Lower leg skin (tissue), 4 donors: ENCODE measurements at places on chromosomes 3 and 15. TPM values are rescaled to one million over a fixed set of nuclear protein-coding genes. Genes with fewer than 3 reads are reported as not detected.
A peak's percentile ranks its signal among the peaks of the same experiment; 100 is the strongest.

GRCh38 chr15:50945725-50946124, 37.2 kb downstream of the AP4E1 start:
- DNase-seq, result no peak

DNA sequence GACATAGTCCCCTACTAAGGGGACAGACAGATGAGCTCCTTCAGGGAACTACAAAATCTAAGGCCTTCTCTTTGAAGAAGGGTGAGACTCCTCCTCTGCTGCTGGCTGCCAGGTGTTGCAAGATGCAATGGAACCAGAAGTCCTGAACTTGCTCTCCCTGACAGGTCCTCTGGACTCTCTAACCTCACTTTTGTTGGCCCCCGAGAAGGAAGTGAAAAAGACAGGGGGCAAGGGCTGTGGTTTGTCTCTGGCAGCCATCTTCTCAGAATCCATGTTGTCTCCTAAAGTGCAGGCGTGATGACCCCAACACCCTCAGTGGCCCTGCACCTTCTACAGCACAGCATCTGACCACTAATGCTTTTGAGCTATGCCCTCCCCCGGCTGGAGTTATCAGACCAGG, 292.5 kb downstream of the CHST2 start:
- DNase-seq, result no peak

GRCh38 chr3:38084334-38085310, 45.6 kb downstream of the DLEC1 start:
- DNase-seq, result no peak

DNA sequence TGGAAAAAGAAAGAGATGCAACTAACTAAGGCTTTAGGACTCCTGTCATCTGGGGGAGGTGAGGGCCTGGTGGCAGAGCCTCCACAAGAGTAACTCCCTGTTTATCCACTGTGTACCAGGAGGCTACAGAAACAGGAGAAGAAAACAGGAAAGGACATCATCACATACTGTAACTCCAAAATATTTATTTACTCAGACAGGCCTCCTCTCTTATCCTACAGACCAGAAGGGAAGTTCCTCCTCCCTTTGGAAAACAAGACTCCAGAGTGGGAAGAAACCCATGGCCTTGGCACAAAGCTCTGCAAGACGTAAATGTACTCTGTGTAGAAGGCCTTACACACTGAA, 40.1 kb upstream of the AKAP13 start:
- no peak for DNase-seq

DNA sequence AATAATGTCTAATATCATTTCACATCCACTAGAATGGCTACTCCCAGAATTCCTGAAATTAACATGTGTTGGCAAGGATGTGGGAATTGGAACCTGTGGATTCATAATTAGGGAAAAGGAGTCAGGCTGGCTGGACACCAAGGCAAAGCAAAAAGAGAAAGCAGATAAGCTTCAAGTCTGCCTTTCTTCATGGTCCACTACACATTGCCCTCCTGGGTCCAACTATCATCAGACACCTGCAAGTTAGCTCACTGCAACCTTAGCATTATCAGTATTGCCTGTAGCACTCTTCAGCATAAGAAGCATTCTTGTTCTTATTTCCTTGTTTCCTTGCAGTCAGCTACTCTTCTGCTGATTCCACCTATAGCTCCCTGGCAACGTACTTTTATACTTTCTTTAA, 124.3 kb downstream of the ZNF280D start:
- DNase-seq, result no peak

- DNase-seq, result no peak
Measured at GRCh38 chr3:152195206-152195605, 73.5 kb upstream of the MBNL1 start.

Gene ROPN1
- not detected for total RNA-seq

- no peak for DNase-seq
Measured at GRCh38 chr15:68935400-68935937, 5.1 kb downstream of the SPESP1 start.

Gene GPR87
- 24.2 TPM for total RNA-seq

Gene ABHD6
- 36.5 TPM for total RNA-seq

Gene SMC4
- total RNA-seq, result 23.8 TPM

DNA sequence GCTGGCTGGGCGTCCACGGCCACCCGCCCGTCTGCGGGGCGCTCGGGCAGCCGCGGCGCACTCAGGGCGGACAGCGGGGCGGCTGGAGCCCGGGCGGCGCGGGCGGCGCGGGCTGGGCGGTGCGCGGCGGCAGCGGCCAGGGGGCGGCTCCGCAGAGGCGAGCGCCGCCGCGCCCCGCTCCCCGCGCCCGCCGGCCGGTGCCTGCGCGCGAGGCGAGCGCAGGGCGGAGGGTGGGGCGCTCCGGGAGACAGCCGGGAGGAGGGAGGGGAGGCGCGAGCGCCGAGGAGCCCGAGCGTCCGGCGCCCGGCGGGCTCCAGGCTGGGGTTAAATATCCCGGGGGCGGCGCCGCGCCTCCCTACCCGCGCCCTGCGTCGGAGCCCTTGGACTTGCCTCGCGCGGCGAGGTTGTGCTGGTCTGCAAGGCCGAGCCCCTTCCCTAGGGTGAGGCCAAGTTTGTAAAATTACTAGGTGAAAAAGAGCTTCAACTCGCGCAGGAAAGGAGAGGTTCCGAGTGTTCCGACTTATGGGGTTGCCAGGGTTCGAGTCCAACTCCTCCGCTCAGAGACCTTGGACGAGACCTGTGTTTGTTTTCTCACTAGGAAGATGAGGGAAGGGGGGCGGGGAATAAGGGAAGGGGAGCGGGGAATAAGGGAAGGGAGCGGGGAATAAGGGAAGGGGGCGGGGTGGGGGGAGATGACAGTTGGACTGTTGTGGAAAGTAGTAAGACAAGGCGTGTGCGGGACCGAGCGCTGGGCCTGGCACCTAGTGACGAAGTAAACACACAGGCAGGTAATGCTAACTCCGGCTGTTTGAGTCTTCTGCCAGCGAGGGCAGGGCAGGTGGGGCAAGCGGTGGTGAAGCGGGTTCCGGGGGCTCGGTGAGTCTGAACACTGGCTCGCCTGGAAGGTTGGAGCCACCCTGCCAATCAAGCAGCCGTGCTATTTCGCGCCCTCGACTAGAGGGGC, at the start of gene TNFAIP8L3:
Gene TNFAIP8L3, minus strand, starts transcription at position 301 of the 964 bp plus-strand sequence. CDS start 311 bp downstream, outside the sequence.
- no peak for DNase-seq

- no peak for DNase-seq
Measured at GRCh38 chr3:181704421-181705085, 7.2 kb upstream of the SOX2 start.

GRCh38 chr3:120473389-120473788, 22.6 kb upstream of the FSTL1 start:
- DNase-seq, result no peak

Gene CPNE4
- total RNA-seq, result 0.16 TPM

DNA sequence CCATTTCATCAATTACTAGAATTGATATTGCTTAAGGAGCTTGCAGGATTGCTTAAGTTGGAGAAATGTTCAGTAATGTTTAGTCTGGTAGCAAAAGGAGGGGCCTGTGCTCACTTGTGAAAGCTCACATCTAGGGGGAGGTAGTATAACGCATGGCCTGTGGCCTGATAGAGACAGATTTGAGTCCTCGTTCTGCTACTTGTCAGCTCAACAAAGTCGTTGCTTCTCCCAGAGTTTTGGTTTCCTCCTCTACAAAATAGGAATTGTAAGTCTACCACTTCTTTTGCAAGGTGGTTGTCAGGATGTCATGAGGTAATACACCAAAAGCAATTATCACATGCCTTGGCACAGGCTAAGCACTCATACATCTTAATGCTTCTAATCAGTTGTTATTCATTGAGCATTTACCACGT, 1.3 kb downstream of the ST3GAL6 start:
- no peak for DNase-seq

DNA sequence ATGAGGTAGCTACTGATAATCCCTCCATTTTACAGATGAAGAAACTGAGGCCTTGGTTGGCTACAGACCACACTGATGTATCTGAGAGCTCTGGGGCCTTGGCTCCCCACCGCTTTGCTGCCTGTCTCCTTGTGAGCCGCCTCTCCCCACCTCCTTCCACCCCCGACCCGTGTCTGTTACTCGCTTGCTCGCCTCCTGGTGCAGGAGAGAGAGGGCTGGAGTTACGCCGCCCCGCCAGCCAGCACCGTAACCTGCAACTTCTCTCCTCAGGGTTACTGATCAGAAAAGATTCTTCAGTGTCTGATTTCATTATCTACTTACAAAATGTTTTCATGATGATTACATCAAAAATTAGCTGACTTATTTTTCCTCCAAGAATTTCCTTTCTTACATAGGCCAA, 34.1 kb downstream of the TM2D3 start:
- no peak for DNase-seq

DNA sequence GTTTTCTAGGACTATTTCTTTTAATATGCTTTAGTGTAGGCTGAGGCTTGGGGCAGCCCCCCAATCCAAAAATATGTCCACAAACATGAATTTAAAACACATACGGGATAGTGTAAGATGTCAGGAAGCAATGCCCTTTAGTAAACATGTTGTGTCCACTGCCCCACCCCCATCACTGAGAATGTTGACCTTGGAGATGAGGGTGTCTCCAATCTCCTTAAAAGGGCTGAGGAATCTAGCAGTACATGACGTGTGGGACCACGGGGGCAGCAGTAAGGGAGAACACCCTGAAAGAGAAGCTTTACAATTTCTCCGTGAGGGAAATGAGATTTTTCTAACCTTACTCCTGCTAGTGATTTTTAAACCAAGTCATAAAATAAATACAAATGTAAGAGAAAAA, 84.7 kb downstream of the SQOR start:
- no peak for DNase-seq

- DNase-seq, result peak; percentile 96
Measured at GRCh38 chr15:66504563-66505429, at the start of the genes RPL4 and ZWILCH. Gene RPL4, minus strand, starts transcription at chr15:66504855. Its CDS starts 65 bp downstream, at chr15:66504790. Gene ZWILCH, plus strand, starts transcription at chr15:66505326. Its CDS starts 13 bp downstream, at chr15:66505339.

Gene SRP14
- total RNA-seq, result 177 TPM

DNA sequence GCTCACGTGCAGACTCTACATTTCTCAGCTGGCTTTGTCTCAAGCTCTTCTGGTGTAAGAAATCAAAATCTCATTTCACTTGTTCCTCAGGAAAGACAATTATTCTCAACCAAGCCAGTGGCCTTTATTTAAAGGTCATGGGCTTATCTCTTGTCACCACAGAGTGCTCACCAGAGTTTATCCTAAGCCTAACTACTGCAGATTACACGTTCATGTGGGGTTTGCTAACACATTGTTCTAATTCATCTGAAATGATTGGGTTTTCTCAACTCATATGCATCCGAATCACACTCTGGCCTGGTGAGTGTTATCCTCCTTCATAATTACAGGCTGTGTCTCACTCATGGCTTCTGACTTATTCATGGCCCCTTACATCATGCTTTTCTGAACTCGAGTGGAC, 83.3 kb upstream of the TSC22D2 start:
- no peak for DNase-seq

Gene ANKRD63
- total RNA-seq, result not detected

GRCh38 chr15:57018151-57018550, 99.7 kb downstream of the TCF12 start:
- DNase-seq, result no peak

GRCh38 chr15:71701808-71702207, 108.5 kb upstream of the NR2E3 start:
- DNase-seq, result no peak

DNA sequence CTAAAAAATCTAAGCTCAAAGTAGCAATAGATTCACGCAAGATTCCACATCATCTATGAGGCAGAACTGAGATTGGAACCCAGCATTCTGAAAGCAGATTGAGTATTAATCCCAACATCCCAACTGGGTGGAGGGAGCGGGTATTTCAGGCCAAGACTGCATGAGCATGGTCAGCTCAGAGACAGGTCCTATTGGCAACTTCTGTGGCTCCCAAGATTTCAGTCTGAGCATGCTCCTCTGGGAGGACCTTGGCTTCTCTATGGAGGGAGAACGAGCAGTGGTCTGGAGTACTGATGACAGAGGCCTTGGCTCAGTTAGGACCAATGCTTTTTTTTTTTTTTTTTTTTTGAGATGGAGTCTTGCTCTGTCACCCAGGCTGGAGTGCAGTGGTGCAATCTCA, 4.0 kb upstream of the ITGA11 start:
- peak; percentile 57 for DNase-seq

DNA sequence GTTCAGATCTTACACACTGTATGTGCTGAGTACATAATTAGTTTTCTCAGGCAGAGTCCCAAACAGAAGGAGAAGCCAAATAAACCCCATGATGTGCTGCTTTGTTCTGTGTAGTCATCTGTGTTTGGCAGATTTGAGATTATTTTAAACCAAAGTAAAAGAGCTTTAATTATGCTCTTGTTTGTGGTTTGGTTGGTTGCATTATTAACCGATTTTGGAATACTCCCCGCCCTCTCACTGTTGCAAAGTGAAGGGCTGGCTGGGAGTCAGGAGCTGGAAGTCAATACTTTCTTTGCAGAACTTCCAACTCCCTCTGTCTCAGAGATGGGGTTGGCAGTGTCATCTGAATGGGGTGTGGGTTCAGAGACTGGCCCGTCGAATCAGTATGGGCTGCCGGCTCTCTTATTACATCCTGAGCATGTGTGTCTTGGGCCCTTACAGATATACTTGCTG, 34.4 kb downstream of the SLCO3A1 start:
- no peak for DNase-seq

- no peak for DNase-seq
Measured at GRCh38 chr3:167941234-167941995, 154.3 kb downstream of the GOLIM4 start.

GRCh38 chr3:151768393-151768930, 34.7 kb downstream of the AADACL2 start:
- DNase-seq, result no peak

- no peak for DNase-seq
Measured at GRCh38 chr3:172071780-172072330, 32.5 kb downstream of the FNDC3B start.

DNA sequence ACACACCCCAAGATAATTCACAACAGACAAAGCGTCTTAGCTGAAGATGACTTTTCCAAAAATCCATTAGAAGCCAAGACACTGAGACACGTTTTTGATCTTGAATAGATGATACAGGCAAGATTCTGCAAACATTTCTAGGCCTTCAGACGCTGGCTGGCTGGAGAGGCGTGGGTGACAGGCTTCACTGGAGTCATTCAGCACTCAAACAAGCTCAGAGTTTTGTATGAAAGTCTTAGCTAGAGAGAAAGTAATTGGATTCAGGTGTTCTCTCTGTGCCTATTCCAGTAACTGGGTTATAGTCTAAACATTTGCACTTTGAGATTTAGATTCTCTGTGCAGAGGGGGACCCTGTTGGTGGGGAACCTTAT, 147.7 kb upstream of the BHLHE40 start:
- DNase-seq, result no peak

- peak; percentile 97 for DNase-seq
Measured at GRCh38 chr15:41811432-41812195, 16.3 kb upstream of the JMJD7 start.

Gene FLNB
- total RNA-seq, result 155 TPM
